ENCODE measurements at places on chromosomes 5 and 9.

DNA sequence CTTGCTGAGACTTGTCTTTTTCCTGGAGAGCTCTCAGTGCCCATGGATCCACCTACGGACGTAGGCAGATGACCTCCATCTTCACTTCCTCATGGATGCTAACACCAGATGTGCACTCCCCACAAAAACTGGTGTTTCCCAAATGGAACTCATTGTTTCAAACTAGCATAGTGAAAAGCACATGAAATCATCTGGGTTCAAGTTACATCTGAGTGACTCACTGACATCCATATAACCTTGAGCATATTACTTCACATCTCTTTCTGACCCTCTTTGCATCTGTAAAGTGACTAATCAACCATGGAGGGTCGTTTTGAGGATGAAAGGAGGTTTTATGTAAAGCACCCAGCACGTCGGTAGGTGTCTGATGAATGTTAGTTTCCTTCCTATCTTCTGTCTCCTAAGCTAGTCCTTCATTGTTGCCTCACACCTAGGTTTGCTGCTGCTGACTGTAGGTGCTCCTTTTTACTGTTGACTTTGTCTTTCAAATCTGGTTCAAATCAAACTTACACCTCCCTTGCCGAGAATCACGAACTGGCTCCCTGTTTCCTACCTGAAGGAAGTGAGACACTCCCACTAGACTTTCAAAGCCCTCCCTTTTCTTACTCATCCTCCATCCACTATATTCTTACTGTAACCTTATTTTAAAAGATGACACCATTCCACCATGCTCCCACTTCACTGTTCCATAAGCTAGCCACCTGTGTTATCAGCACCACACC lies 10.3 kb downstream of the OCLN start:
- peak; percentile 75 for DNase-seq

DNA sequence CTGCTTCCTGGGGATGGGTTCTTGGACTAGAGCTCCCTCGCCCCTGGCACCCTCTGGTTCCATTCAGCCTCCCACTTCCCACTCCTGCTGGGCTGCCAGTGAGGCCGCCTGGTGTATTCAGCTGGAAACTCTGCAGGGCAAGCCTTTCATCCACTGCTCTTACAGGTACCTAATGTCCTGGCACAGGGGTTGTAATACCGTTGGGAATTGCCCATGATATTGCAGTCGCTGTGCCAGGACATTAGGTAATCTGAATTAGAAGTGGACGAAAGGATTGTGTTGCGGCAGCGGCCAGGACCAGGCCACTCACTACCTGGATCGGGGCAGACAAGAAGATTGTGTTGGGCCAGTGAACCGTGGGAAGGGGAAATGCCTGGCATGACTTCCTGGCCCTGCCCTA lies 13.1 kb downstream of the TMOD1 start:
- DNase-seq = no peak

GRCh38 chr5:154242964-154243376 lies 52.4 kb downstream of the GALNT10 start:
- no peak for DNase-seq

- DNase-seq = no peak
Observed at GRCh38 chr5:137304226-137304874, 194.8 kb downstream of the SPOCK1 start.

GRCh38 chr5:124330595-124331220 lies 415.7 kb downstream of the ZNF608 start:
- no peak for DNase-seq

- DNase-seq = no peak
Observed at GRCh38 chr5:104977529-104977928, 1414.9 kb upstream of the NUDT12 start.

- no peak for DNase-seq
Observed at GRCh38 chr5:153135411-153135810, 355.1 kb upstream of the GRIA1 start.

DNA sequence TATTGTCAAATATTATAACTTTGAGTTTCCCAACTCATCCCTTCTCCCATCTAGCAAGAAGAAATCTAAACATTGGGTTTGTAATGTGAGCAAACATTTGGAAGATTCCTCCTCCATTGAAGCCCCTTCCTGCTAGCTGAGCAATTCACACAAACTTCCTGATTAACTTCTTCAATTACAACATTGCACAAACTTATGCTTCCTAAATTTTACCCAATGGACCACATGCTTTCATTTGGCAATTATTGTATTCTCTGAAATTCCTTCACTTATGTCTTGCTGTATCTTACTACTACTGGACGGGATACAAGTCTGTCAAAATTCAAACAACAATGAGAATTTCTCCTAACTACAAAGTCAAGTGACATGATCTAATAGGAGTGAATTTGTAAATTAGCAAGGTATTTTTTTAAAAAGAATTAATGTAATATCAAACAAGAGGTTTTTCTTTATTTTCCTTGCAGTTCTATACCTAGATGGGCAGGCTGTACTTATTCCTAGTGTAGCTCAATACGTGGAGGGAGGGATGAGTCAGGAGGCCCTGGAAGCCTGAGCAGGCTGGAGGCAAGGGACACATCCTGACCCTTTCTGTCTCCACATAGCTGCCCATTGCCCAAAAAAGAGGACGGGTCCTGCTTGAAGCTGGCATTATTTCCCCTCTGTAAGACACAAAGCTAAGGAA lies 11.8 kb upstream of the IFNW1 start:
- no peak for DNase-seq

- DNase-seq = no peak
Observed at GRCh38 chr5:94595281-94595840, 23.0 kb downstream of the KIAA0825 start.

DNA sequence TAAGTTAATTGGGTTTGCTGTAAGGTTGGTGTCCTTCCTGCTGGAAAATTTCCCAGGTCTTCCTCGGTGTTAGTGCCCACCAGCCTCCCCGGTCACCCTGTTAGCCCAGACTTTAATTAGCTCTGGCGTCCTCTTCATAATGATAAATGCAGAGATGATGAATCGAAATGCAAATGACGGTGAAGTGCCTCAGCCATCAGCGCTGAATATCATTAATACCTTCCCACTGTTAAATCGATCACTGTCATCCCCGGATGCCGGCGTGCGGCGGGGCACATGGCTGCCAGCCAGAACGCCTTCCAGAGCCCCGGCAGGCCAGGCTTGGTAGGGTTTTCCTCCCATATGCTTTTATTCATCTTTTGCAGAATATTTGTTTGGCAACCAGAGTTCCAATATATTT lies 204.5 kb downstream of the IRX2 start:
- DNase-seq = no peak

GRCh38 chr9:9362332-9362731 lies 1250.5 kb downstream of the PTPRD start:
- no peak for DNase-seq

DNA sequence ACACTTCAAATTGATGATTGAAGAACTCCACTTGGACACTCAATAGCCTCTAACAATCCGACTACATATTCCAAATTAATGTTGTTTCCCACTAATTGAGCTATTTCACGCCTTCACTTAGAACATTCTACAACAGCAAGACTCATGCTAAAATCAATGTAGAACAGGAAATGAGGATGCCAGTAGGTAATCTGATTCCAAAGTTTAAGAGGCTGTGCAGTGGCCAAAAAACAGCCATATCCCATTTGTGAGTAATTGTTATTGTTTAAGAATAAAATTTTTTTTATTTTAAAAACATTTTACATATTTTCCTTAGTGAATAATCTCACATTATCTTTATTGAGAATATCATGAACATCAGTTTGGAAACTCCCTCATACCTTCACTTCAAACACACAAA lies 35.7 kb upstream of the GHR start:
- no peak for DNase-seq

DNA sequence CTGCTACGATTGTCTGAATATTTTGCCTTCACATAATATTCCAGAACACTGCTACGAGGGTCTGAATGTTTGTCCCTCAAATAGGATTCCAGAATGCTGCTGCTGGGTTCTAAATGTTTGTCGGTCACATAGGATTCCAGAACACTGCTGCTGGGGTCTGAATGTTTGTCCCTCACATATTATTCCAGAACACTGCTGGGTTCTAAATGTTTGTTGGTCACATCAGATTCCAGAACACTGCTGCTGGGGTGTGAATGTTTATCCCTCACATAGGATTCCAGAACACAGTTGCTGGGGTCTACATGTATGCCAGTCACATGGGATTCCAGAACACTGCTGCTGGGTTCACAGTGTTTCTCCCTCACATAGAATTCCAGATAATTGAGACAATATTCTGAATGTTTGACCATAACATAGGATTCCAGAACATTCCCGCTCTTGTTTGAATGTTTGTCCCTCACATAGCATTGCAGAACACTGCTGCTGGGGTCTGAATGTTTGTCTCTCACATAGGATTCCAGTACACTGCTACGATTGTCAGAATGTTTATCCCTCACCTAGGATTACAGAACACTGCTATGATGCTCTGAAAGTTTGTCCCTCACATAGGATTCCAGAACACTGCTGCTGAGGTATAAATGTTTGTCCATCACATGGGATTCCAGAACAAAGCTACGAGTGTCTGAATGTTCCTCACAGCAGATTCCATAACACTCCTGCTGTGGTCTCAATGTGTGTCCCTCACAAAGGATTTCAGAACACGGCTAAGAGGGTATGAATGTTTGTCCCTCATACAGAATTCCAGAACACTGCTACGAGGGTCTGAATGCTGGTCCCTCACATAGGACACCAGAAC lies 201.8 kb downstream of the FOXD4L6 start:
- DNase-seq = no peak

- no peak for DNase-seq
Observed at GRCh38 chr5:6737043-6737941, 24.1 kb downstream of the TENT4A start.

GRCh38 chr5:39419796-39420195 lies 5.0 kb downstream of the DAB2 start:
- DNase-seq = no peak

- no peak for DNase-seq
Observed at GRCh38 chr9:34337403-34337802, 8.0 kb downstream of the NUDT2 start.

- DNase-seq = no peak
Observed at GRCh38 chr9:130765137-130766020, 69.7 kb upstream of the ABL1 start.

- DNase-seq = peak; percentile 87
Observed at GRCh38 chr9:121556580-121556979, 56.9 kb upstream of the GGTA1 start.

DNA sequence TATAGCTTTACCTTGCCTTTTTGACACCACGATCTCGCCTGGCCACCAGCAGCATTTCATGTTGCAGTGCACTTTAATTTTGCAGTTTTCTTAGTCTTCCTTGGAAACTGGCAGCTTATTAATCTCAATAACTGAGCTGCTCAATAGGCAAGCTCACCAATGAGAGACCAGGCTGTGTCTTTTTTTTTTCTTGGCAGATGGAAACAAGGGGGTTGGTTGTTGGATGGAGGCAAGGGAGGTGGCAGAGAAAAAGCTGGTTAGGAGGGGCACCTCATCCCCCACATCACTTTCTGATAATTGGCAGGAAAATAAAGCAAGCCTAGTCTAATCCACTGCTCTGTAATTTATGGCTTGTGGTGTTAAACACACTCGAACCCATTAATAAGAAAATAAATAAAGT lies 324.5 kb upstream of the WWC1 start:
- no peak for DNase-seq

DNA sequence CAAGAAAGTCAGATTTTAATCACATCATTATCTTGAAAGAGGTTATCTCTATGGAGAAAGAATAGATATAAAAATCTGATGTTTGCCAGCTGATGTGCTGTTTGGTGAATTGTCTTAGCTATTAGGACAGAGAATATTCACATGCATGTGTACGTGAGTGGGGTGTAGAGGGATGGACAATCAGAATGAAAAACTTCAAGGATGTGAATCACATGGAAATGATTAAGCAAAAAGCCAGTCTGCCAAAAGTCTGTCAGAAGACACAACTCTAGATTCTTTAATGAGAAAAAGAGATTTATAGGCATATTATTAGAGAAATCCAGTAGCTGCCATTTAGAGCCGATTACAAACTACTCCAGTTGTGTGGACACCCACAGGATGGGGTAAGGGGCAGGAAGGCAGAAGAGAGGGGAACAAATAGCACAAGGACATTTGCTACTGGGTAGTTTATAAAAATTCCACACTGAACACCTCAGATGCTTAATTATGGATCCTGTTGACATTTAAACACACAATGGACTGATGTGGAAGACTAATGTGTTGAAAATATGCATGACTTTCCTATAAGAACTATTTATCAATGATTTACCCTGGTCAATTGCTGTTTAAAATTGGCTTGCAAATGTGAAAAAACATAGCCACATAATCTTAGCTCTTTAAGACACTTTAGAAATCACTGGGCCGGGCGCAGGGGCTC lies 127.4 kb downstream of the PTTG1 start:
- DNase-seq = no peak

DNA sequence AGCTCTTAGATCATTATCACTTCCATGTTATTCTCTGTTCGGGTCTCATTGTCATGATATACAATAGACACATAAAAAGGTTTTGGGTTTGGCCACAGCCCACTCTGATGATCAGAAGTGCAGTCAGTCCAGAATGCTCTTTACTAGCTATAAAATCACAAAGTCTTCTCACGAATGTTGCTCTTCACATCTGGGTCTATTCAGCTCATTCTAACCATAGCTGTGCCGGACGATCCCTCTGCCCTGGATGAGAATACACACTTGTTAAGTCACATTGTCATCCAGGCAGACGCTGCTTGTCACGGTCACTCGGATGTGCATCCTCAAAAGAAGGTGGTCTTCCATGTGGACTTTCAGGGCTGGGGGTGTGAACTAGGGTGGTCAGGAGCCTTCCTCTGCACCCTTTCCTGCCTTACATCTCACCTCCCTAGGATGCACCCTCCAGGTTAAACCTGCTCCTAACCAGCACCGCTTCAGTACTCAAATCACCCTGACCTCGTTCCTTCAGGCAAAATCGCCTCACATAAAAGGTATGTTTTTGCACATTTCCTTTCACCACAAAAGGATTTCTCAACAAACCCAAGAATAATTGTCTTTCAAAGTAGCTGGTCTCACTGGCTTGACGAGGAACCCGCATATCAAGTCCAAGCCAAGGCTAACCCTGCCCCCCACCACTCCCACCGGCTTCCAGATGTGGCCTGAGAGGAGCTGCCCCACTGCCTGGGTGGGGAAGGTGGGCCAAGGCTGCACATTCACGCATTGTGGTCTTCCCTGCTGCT lies 21.9 kb downstream of the ANKH start:
- DNase-seq = no peak

DNA sequence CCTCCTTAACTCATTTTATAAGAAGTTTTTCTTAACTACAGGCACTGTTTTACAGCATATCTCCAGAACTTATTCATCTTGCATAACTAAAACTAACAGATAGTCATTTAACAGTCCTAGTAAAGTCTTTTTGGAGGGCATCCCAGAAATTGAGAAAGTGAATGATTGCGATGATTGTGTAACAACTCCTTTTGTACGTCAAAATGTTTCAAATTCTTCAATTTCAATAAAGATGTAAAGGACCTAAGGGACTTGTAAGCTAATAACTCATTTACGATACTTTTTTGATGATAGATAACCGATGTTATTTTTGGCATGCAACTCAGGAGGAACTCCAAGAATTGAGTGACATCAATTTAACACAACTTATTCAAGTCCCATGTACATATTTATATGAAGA lies 42.7 kb downstream of the SVEP1 start:
- DNase-seq = peak; percentile 49

Data from fibroblast of the conjunctiva (primary cell).